Effector memory CD4-positive, alpha-beta T cell (primary cell): ENCODE measurements at places on chromosomes 5 and 9.

DNA sequence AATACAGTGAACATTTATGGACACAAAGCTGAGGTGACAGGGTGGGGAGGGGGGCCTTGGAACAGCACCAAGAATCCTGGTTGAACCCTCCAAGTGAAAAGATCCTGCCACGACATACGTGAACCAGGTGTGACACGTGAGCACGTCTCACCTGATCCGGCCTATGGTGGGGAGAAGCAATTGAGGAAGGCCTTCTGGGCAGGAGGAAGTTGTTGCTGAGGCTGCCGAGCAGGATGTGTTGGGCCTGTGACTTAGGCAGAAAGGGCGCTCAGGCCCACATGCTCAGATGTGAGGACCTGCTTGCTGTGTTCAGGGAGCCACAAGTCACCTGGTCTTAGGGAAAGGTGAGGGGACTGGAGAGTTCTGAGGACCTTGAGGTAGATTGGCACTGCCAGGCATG lies 2.5 kb upstream of the MAPK9 start:
- no peak for DNase-seq

GRCh38 chr5:1183424-1184162 lies 17.8 kb upstream of the SLC6A19 start:
- DNase-seq, result no peak

DNA sequence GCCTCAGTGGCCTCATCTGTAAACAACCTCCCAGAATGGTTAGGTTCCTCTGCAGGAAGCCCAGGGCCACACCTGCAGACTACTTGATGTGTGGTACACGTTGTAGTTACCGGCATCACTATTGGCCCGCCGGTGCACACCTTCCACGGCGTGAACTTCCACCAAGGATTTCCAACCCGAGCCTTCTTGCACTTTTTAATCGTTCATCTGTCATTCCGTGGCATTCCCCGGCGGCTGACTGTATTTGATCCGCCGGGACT lies 5.3 kb upstream of the TRIM41 start:
- DNase-seq, result peak; percentile 45

DNA sequence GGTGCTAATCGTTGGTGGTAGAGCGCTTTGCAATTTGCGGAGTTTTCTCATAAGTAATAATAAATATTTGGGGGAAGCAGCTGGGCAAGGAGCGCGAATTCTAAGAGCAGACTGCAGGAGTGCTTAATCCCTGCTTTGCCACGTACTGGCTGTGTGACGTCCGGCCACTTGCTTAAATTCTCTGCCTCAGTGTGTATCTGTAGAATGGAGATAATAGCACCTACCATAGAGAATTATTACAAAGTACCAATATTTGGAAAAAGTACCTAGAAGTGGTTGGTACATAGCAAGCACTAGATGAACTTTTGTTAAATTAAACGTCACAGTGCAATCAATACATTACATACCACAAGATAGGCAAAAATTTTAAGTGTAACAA lies 598 bp upstream of the TMED7 start:
- no peak for DNase-seq

GRCh38 chr9:76571743-76572146 lies 112.8 kb downstream of the GCNT1 start:
- no peak for DNase-seq

- DNase-seq, result no peak
These were observed 98.5 kb upstream of the ABCA1 start for GRCh38 chr9:105026451-105026850.

DNA sequence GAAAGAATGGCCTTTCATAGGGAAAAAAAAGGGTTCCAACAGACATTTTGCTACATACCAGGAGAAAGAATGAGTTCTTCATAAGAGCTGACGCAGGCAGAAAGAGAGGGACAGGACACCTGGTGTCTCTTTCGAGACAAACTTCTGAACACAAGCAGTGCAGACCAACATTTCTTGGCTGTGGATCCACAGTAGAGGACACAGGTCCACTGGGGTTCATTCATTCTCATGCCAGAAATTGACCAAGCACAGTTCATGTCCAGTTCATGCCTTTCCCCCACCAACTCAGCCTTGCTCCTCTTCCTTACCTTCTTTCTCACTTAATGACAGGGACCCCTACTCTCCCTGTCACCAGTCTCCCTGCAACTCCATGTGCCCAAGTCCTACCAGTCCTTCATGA lies 137.7 kb downstream of the WDR41 start:
- no peak for DNase-seq

DNA sequence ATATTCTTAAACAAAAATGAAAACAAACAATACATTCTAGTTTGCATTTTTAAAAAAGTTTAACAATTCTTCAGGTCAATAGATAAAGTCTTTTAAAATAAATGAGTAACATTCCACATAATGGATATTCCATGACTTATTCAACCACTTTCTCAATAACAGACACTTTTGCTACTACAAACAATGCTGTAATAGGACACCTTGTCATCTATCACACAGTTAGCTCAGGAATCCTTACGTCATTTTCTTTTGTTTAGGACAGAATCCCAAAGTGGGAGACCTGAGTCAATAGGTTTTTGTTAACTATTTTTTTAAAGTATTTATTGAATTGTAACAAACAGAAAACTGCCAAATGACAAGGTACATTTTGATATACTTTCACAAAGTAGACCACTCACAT lies 72.5 kb downstream of the CEP120 start:
- no peak for DNase-seq

- no peak for DNase-seq
These were observed 255.4 kb downstream of the SMARCA2 start for GRCh38 chr9:2270565-2270964.

- DNase-seq, result no peak
These were observed 30.4 kb downstream of the DUSP1 start for GRCh38 chr5:172740428-172741205.
